ENCODE measurements at places on chromosomes 2 and 18. TPM values are rescaled to one million over a fixed set of nuclear protein-coding genes. Genes with fewer than 3 reads are reported as not detected.

The NDUFV2 gene
- 111 TPM for total RNA-seq

DNA sequence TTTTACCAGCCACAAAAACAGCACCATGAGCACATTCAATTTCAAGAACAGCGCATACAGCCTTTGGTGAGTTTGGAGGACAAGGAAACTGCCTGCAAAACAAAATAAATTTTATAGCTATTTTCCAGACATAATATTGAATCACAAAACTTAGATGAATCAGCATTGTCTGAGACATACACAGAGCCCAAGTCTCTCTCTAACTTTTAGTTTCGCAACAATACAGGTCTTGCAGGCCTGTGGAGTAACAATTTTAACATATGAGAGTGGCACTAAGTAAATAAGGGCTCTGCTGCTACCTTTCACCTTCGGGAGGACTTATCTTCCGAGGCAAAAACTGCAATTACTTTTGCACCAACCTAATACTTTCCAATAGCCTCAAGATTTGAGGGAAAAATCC, 56.1 kb upstream of the PEX13 start:
- DNase-seq, result peak; percentile 51

DNA sequence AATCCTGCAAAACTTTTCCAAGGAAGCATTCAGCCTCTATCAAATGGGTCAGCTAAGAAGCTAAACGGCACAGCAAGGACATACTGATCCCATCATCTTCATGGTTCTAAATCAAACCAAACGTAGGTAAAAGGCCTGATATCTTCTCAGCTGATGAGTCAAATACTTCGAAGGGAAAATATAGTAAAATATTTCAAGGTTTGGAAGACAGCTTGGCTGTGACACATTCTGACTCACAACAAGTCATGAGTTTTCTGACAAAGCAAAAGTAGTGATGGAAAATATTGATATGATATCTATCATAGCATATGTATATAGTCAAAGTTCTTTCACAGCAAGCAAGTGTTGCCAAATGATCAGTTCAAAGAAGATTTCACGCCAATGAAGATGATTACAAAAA, 31.5 kb downstream of the DOCK10 start:
- peak; percentile 41 for DNase-seq

DNA sequence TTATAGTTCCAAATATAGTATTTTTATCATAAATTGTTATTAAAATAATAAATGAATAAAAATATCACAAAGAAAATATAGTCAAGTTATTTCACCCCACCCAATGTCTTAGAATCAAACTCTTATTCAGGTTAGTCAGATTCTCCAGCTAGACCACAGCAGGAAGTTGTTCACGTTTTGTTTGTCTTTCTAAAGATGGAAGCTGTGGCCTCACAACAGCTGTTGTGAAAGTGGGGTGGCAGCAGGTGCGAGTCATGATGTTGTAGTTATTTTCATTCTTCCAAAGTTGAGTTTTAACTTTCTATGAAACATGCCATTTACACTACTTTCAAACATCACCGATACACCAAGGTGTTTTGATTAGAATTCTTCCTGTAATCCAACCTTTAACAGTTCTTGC, 272.9 kb downstream of the SLC8A1 start:
- DNase-seq, result no peak

- peak; percentile 60 for DNase-seq
Observed at GRCh38 chr2:64404743-64405142, 49.2 kb upstream of the LGALSL start.

All from cardiac muscle cell (in vitro differentiated cells and primary cell).